ENCODE measurements at places on chromosomes 1 and 21.

- H3K27me3 ChIP-seq: no peaks in the 10 kb centered on the region
- peaks cover 64% of the 10 kb centered on the region for H3K36me3 ChIP-seq
- no peak overlapping the region for H3K4me3 ChIP-seq
- no peak for DNase-seq
Measured at GRCh38 chr1:11062965-11063401, 3.2 kb upstream of the SRM start.

DNA sequence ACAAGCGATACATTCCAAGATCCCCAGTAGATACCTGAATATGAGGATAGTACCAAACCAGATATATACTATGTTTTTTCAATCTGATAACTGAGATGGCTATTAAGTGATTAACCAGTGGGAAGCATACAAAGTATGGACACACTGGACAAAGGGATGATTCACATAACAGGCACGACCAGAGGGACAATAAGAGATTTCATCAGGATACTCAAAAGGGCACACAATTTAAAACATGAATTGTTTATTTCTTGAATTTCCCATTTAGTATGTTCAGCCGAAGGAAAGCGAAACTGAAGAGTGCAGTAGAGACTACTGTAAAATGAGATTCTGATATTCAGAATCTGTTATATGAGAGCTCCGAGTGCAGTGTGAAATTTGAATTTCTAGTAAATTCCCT, 10.6 kb downstream of the ZZZ3 start:
- H3K36me3 ChIP-seq: no peaks in the 10 kb centered on the region
- H3K4me3 ChIP-seq: no peak overlapping the region
- H3K27me3 ChIP-seq: no peaks in the 10 kb centered on the region

DNA sequence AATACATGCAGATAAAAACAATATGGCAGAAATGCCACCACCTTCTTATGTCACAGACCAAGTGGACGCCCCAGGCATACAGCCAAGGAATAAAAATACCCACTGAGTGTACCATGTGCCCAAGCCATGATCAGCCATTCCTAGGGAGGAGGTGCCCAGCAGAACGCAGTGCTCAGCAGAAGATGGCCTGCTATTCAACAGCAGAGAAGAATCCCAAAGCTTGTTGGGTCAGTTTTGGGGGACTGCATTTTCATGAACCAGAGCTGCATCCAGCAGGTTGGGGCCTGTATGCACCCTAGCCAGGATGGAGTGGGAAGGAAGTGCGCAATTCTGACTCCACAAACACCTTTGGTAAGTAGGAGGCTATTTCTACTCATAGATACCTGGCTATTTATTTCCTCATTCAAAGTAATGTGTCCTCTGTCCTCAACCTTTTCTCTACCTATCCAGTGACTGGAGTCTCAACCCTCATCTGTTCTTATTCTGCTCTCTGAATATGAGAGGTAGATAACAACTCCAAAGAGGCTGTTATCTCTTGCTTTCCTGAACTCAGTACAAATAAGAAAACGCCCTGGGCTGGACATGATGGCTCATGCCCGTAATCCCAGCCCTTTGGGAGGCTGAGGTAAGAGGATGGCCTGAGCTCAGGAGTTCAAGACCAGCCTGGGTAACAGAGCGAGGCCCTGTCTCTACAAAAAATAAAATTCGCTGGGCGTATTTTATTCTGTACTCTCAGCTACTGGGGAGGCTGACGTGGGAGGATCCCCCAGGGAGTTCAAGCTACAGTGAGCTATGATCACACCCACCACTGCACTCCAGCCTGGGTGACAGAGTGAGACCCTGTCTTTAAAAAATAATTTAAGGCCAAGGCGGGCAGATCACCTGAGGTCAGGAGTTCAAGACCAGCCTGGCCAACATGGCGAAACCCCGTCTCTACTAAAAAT, 2.5 kb upstream of the PLEKHM2 start:
- peaks cover 15% of the 10 kb centered on the region for H3K4me1 ChIP-seq
- H3K27ac ChIP-seq: no peak overlapping the region
- DNase-seq: no peak

GRCh38 chr1:10969267-10969970, 43.0 kb upstream of the TARDBP start:
- peaks cover 2% of the 10 kb centered on the region for H3K27me3 ChIP-seq
- no peak overlapping the region for H3K27ac ChIP-seq
- H3K36me3 ChIP-seq: no peaks in the 10 kb centered on the region
- no peak overlapping the region for H3K4me3 ChIP-seq
- peaks cover 20% of the 10 kb centered on the region for H3K4me1 ChIP-seq

- H3K36me3 ChIP-seq: no peaks in the 10 kb centered on the region
- H3K4me1 ChIP-seq: peaks cover 11% of the 10 kb centered on the region
- no peak overlapping the region for H3K4me3 ChIP-seq
- peaks cover 9% of the 10 kb centered on the region for H3K27me3 ChIP-seq
- H3K27ac ChIP-seq: no peak overlapping the region
- DNase-seq: no peak
Measured at GRCh38 chr1:20216574-20216973, 30.3 kb upstream of the PLA2G2C start.

DNA sequence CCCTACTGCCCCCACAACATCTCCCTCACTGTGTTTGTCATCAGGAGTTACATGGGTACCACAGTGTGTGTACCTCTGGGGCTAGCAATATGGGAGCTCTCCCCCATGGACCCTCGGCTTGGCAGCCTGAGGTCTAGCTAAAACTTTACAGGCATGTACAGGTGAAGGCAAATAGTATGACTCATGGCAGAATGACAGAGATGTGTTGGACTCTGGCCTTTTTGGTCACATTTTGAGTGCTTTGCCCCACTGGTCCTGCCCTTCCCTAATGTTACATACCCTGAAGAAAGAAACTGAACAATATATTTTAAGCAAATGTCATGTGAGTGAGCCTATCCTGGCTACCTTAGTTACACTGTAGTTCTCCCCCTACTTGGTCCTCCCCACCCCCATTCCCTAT, 124.0 kb downstream of the NGF start:
- H3K36me3 ChIP-seq: no peaks in the 10 kb centered on the region
- H3K27ac ChIP-seq: no peak overlapping the region
- no peaks in the 10 kb centered on the region for H3K27me3 ChIP-seq
- no peak for DNase-seq
- H3K4me3 ChIP-seq: no peak overlapping the region

DNA sequence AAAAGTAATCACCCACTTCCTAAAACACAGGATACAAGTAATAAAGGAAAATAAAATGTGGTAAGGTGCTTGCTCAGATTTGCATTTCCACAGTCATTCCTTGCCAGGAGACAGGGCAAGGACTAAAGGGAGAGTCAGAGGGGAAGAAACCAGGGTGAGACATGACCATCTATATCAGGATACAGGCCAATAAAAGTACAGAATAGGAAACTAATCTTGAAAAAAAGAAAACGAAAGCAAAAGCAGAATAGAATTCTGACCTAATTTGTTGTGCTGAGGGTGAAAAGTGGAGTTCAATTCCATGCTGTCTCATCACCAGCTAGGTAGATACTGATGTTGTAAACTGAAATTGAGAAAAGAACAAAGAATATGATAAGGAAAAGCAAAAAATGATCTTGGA, 27.3 kb downstream of the JMJD4 start:
- no peak for DNase-seq
- no peaks in the 10 kb centered on the region for H3K4me1 ChIP-seq
- H3K36me3 ChIP-seq: no peaks in the 10 kb centered on the region
- H3K27ac ChIP-seq: no peak overlapping the region
- H3K27me3 ChIP-seq: no peaks in the 10 kb centered on the region

GRCh38 chr1:169031566-169032224, 74.8 kb upstream of the ATP1B1 start:
- no peaks in the 10 kb centered on the region for H3K4me1 ChIP-seq
- no peaks in the 10 kb centered on the region for H3K27me3 ChIP-seq
- no peaks in the 10 kb centered on the region for H3K36me3 ChIP-seq
- no peak overlapping the region for H3K27ac ChIP-seq
- no peak overlapping the region for H3K4me3 ChIP-seq
- peak; percentile 72 for DNase-seq

- no peak overlapping the region for H3K4me3 ChIP-seq
- no peaks in the 10 kb centered on the region for H3K27me3 ChIP-seq
- no peak overlapping the region for H3K27ac ChIP-seq
- no peaks in the 10 kb centered on the region for H3K4me1 ChIP-seq
- DNase-seq: no peak
- peaks cover 24% of the 10 kb centered on the region for H3K36me3 ChIP-seq
Measured at GRCh38 chr1:55131218-55131617, 83.9 kb downstream of the USP24 start.

GRCh38 chr1:228163007-228163753, 2.4 kb upstream of the IBA57 start:
- H3K27me3 ChIP-seq: peaks cover 21% of the 10 kb centered on the region
- H3K27ac ChIP-seq: peak overlapping the region; percentile 58
- no peak overlapping the region for H3K4me3 ChIP-seq
- DNase-seq: no peak
- peaks cover 35% of the 10 kb centered on the region for H3K4me1 ChIP-seq
- peaks cover 7% of the 10 kb centered on the region for H3K36me3 ChIP-seq

- no peaks in the 10 kb centered on the region for H3K4me1 ChIP-seq
- no peak overlapping the region for H3K27ac ChIP-seq
- no peaks in the 10 kb centered on the region for H3K36me3 ChIP-seq
- H3K4me3 ChIP-seq: no peak overlapping the region
- no peaks in the 10 kb centered on the region for H3K27me3 ChIP-seq
- DNase-seq: no peak
Measured at GRCh38 chr1:207978441-207978840, 67.5 kb upstream of the CD34 start.

GRCh38 chr1:205026181-205026580, 16.8 kb upstream of the CNTN2 start:
- no peaks in the 10 kb centered on the region for H3K36me3 ChIP-seq
- no peaks in the 10 kb centered on the region for H3K27me3 ChIP-seq
- H3K4me3 ChIP-seq: no peak overlapping the region
- DNase-seq: no peak
- no peak overlapping the region for H3K27ac ChIP-seq
- H3K4me1 ChIP-seq: peaks cover 21% of the 10 kb centered on the region

DNA sequence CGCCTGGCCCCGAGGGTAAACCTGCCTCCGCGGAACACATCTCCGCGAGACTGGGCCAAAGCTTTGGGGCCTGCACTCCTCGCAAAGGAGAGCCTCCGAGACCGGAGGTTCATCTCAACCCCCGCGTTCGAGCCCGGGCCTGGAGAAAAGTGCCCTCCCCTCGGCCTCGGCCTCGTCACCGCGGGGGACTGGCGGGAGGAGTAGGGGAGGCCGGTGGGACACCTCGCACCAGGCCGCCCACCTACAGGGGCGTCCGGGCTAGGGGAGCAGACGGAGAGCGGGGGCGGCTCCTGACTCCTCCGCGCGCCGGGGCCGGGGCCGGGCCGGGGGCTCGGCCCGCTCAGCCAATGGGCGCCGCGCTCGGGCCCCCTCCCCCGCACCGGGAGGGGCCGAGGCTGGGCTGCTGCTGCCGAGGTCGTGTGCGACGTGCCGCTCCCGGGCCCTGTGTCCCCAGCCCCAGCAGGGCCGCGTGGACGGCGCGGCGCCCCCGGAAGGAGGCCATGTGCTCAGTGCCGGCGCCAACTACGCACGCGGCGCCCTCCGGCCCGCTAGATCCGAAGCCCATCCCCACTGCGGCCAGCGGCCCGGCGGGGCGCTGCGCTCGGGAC, 684 bp downstream of the SLC2A1 start:
- H3K27me3 ChIP-seq: no peaks in the 10 kb centered on the region
- H3K4me1 ChIP-seq: peaks cover 40% of the 10 kb centered on the region
- DNase-seq: no peak
- H3K4me3 ChIP-seq: peak overlapping the region; percentile 85

DNA sequence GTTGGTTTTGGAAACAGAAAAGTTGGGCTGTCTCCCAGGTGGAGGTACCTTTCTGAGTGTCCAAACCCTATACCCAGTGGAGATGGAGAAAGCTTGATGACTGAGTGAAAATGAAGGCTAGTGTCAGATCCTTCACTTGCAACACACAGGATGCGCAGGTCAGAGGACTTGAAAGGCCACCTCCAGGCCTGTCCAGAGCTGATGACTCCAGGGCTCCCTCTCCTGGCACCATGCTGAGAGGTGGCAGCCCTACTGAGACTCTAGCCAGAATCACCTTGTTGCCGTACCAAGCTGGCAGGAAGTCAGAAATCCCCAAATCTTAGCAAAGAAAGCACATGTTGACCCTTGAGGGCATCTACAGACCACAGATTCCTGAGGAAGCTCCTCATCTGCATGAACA, 16.4 kb downstream of the KNCN start:
- no peak overlapping the region for H3K4me3 ChIP-seq
- H3K36me3 ChIP-seq: no peaks in the 10 kb centered on the region
- peaks cover 12% of the 10 kb centered on the region for H3K27me3 ChIP-seq
- H3K27ac ChIP-seq: no peak overlapping the region

- H3K36me3 ChIP-seq: no peaks in the 10 kb centered on the region
- no peak overlapping the region for H3K4me3 ChIP-seq
- no peak for DNase-seq
- H3K4me1 ChIP-seq: no peaks in the 10 kb centered on the region
- no peaks in the 10 kb centered on the region for H3K27me3 ChIP-seq
Measured at GRCh38 chr1:186519982-186520381, 59.1 kb upstream of the PDC start.
